ENCODE measurements at places on chromosomes 11 and 22.

- peak; percentile 86 for DNase-seq
Measured at GRCh38 chr11:32894149-32894827, 1.7 kb downstream of the QSER1 start.

DNA sequence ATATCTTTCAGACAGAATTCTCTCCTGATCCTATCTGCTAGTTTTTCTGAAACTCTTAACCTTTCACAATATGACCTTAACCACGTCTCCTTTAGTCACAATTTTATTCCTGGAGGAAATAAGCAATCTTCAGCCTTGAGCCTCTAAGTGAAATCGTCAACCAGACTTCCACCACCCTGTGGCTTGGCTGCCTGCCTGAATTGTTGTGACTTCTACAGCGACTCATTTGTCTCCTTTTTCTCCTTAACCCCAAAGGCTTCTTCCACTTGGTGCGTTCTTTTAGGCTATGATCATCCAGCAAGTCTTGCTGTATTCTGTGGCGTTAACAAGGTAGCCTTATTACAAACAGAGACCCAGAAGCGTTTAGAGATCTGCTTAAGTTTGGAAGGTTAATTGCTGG, 535.1 kb upstream of the ARHGAP42 start:
- peak; percentile 36 for DNase-seq

DNA sequence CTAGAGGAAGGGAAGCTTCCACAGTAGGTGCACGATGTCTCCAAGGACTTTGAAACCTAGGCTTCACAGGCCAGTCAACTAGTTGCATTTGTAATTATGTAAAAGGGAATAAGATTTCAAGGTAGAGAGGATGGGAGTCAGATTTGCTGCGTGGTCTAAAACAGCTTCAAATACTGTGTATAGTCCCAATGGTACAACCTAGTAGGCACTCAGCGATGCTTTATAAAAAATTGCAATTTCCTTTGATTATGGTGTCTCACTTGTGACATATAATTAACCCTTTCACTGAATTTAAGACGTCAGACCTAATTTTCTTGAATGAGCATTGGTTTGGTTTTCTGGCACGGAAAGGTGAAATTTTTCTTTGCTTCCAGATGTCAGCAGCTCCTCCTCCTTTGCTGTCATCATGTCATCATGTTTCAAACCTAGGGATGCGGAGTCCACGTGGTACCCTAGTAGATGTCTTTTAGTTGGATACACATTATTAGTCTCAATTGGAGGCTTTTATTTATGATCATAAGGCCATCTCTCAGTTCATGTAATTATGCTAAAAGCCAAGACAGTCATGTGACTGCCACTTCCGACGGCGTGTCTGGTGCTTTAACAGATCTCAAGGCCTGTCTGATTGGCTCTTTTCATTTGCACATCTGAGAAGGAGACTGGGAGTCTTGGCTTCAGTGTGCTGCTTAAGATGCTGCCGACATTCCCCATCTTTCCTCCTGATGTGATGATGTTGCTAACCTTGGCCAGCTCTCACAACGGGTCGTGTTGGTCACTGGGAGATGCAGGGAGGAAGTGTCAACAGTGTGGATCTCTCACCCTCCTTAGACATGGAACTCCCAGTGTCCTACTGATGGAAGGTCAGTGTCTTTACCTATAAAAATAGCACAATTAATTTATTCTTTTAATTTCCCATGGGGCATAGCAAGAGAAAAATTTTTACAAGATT, 134.0 kb downstream of the HIPK3 start:
- no peak for DNase-seq

DNA sequence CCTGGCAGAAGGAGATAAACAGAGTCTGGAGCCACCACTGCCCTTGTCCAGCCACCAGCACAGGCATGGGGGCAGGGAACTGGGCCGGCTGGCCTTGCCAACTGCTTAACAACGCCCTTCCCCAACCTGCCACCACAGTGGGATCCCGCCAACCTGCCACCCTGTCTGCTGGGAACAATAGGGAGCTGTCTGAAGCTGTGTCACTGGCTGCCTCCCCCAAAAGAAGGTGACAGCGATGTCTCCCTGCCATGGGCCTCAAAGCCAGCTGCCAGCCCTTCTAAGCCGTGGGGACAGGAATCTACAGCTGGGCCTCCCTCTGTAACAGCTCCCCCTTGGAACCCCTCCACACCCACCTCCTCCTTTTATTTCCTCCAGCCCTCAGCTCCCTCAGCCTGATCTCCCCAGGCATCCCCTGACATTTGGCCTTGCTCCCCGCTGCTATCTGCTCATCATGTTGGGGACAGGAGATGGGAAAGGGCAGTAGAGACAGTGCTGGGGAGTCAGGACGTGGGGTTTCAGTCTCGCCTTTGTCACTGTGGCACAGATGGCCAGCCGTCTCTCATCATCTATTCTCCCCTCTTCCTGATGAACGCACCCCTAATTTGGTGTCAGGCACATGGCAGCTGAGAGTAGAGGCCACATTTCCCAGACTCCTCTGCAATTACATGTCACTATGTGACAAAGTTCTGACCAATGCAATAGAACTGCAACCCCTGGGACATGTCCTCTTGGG, 51.3 kb upstream of the PRDM11 start:
- no peak for DNase-seq

DNA sequence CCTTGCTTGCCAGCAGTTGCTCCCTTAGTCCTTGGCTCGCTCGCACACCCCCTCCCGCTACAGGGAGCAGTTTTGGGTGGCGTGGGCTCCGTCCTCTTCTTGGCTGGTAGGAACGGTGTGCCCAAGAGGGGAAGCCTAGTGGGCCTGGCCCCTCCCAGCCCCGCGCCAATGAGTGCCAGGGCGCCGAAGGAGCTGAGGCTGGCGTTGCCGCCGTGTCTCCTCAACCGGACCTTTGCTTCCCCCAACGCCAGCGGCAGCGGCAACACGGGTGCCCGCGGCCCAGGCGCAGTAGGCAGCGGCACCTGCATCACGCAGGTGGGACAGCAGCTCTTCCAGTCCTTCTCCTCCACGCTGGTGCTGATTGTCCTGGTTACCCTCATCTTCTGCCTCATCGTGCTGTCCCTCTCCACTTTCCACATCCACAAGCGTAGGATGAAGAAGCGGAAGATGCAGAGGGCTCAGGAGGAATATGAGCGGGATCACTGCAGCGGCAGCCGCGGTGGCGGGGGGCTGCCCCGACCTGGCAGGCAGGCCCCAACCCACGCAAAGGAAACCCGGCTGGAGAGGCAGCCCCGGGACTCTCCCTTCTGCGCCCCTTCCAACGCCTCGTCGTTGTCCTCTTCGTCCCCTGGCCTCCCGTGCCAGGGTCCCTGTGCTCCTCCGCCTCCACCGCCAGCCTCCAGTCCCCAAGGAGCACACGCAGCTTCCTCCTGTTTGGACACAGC, 1.6 kb downstream of the C11orf87 start:
- peak; percentile 4 for DNase-seq

GRCh38 chr22:28560046-28560742, 119.4 kb downstream of the TTC28 start:
- peak; percentile 77 for DNase-seq

Data from fibroblast of skin of right biceps (primary cell).